Kidney capillary endothelial cell (primary cell): ENCODE measurements at places on chromosomes 2 and 18.

GRCh38 chr18:26290385-26290784 lies 64.1 kb downstream of the TAF4B start:
- no peak for DNase-seq

GRCh38 chr18:3983351-3983969 lies 471.6 kb downstream of the DLGAP1 start:
- peak; percentile 34 for DNase-seq

- peak; percentile 9 for DNase-seq
Measured at GRCh38 chr2:180705551-180705950, 274.9 kb upstream of the UBE2E3 start.

DNA sequence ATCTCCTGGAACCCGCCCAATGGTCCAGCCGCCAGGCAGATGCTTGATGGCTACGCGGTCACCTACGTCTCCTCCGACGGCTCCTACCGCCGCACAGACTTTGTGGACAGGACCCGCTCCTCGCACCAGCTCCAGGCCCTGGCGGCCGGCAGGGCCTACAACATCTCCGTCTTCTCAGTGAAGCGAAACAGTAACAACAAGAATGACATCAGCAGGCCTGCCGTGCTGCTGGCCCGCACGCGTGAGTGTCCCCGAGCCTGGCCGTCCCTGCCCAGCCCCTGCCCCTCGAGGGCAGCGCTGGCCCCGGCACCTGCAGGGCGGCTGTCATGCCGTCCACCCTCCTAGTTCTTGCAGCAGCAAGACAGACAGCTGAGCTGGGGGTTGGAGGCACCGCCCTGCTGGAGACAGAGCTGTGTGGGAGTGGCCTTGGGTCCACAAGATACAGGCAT lies 36.7 kb downstream of the MTERF4 start:
- DNase-seq: no peak

- DNase-seq: no peak
Measured at GRCh38 chr2:63052411-63053080, 1.9 kb downstream of the OTX1 start.

GRCh38 chr2:119487434-119488244 lies 36.6 kb downstream of the SCTR start:
- DNase-seq: peak; percentile 29

GRCh38 chr2:28666496-28667184 lies 85.0 kb upstream of the PPP1CB start:
- no peak for DNase-seq

DNA sequence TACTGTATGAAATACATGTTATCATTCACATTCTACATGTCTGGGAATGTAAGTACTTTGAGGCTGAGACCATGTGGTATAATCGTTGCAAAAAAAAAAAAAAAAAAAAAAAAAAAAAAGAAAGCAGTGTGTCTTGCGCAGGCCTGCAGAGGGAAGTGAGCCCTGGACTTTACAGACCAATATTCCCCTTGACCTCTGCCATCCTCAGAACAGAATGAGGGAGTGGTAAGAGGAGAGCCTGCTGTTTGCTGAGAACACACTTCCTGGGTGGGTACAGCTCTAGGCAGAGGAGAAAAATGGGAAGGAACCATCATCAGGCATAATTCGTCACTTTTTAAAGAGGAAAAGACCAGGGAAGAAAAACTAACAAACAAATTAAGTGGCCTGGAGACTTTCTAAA lies 28.8 kb upstream of the TBC1D8 start:
- no peak for DNase-seq

DNA sequence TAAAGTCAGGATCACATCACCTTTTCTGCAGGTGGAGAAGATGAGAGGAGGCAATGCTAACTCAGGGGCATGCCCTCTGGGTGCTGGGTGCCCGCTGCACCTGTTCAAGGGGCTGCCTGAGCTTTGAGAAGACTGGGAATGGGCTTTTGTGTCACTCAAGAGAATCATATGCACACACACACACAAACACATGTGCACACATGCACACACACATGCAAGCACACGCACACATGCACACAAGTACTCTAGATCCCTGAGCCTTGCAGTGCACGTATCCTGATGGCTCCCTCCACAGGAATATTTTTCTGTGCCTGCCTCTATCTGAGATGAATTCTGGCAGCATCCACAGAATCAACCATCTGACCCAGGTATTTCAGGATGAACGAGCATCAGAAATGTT lies 110.0 kb upstream of the TEX51 start:
- no peak for DNase-seq

DNA sequence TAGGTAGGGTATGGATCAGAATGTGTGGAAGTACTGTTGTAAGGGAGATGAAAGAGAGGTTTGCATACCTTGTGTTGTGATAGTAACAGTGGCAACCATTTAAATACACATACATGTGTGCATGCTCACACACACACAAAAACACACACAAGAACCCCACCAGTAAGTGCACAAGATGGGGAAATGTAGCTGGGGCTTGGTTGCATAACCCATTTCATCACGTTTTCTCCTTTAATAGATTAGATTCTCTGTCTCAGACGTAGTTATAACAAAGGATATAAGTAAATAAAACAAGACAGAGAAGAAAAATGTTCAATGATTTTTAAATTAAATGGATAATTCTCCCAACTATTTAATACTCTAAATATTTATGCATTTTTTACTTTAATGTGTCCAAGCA lies 13.4 kb downstream of the ARHGAP15 start:
- DNase-seq: no peak

DNA sequence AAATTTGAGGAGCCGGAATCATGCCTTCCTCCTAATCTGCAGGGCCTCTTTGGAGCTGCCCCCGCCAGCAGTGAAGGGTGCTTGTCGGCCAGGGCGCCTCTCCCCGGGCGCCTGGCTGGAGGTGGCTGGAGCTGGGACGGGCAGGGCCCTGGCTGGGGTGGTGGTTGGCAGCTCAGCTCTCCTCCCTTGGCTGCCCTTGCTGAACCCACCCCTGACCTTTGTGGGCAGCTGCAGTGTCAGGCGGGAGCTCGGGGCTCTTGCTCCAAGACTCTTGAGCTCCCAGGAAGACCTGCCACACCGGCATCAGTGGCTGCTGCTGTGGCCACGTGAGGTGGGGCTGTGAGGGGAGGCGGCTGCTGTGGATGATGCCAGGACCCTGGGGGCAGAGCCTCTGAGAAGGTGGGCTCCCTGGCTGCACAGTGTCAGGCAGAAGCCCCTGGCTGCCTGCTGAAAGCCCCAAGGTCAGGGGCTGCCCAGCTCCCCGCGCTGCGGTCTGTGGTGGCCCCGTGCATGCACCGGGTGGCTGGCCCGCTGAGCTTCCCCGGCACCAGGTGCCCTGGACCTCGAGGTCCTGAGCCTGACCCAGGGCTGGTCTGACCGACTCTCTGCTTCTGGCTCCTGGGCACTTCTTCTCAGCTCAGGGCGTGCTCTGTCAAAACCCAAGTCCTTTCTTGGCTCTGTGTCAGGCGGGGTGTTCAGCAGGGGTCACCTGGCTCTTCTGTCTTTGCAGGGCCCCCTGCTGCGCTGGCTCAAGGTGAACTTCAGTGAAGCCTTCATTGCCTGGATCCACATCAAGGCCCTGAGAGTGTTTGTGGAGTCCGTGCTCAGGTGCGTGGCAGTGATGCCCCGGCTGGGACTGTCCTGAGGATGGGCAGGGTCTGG lies 34.5 kb downstream of the PDIA6 start:
- DNase-seq: no peak

DNA sequence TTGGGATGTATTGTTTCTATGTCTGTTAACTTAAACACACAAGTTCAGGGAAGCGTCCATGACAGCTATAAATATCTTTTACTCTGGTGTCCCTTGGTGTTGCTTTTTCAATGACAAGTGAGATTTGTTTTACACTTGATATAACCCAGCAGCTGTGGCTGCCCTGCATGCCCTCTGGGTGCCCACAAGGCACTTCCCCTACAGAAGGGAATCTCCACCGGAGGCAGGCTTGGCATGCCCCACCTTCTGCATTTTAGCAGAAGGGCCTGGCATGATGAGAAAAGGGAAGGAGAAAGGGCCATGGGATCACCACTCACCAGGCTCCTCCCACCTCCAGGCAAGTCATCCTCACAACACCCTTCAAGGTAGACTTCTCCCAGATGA lies 68.7 kb downstream of the TMEM247 start:
- no peak for DNase-seq

DNA sequence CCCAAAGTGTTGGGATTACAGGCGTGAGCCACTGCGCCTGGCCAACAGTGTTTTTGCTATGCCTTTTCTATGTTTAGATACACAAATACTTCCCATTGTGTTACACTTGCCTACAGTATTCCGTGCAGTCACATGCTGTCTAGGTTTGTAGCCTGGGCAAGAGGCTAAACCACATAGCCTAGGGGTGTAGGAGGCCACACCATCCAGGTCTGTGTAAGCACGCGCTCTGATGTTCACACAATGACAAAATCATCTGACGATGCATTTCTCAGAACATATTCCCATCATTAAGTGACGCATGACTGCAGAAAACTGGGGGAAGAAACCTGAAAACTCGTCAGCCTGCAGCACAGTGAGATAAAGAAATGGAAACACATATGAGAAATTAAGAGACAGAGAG lies 46.1 kb upstream of the TWIST2 start:
- no peak for DNase-seq

DNA sequence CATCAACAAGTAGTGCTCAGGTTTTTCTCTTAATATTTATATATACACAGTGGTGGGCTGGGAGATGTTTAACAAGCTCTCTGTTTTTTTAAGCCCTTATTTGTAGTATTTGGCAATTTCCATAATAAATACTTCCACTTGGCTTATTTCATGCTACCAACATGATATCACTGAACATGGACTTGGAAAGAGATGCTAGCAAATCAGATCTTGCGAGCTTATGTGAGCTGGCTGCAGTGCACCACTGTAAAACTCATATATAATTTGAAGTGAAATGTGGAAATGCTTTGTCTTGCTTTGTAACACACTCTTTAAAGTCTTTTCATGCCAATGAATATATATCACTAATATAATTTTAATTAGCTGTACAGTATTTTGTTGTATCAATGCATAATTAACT lies 155.7 kb downstream of the ALK start:
- DNase-seq: no peak

- no peak for DNase-seq
Measured at GRCh38 chr2:62163106-62163831, 32.6 kb upstream of the B3GNT2 start.

- DNase-seq: no peak
Measured at GRCh38 chr2:236265675-236266074, 1.5 kb upstream of the ASB18 start.

DNA sequence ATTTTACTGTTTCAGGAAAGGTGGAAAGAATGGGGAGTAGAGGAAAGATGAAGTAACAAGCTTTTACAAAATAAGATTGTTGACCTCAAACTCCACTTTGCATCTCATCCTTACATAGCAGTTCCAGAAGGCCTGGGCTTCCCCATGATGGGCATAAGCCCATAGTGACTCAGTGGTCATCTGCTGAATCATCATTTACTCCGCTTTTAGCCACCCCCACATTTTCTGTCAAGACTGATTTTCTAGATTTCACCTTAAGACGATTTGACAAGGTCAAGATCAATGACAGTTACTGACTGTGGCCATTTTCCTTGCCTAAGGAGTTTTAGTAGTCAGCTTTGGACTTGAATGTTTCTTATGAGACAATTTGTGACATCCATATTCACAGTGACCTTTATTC lies 49.4 kb downstream of the PLEKHM3 start:
- no peak for DNase-seq

GRCh38 chr2:143942486-143942885 lies 577.4 kb downstream of the ZEB2 start:
- no peak for DNase-seq

GRCh38 chr2:24538720-24539119 lies 47.7 kb downstream of the NCOA1 start:
- no peak for DNase-seq

DNA sequence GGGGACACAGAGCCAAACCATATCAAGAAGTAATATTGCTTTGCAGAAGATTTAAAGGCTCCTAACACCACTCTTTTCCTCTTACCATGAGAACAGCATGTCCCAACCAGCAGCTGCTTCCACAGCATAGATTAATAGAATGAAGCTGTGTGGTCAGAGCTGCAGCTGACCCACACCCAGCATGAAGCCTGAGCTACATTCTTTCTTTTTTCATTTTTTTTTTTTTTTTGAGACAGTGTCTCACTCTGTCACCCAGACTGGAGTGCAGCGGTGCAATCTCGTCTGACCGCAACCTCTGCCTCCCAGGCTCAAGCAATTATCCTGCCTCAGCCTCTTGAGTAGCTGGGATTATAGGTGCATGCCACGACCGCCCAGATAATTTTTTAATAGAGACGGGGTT lies 289.8 kb downstream of the RAD51AP2 start:
- DNase-seq: no peak

GRCh38 chr2:33521791-33522281 lies 45.4 kb downstream of the RASGRP3 start:
- DNase-seq: no peak

DNA sequence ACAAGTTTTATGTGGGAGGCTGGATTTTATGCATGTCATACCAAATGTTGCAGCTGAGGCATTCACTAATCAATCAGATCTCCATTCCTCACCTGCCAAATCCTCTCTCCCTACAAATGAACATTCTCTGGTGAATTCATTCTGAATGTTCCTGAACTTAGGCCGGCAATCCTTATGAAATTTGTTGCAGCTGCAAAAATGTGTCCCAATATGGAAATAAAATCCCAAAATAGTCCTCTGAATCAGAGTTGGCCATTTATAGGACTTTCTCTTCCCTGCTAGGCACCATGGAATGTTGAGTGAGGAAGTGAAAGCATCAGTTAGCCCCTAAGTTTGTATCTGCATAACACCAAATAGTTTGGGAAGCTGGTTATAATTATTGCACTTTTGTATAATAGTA lies 25.6 kb downstream of the GCA start:
- DNase-seq: no peak

GRCh38 chr18:65936678-65937077 lies 185.9 kb downstream of the CDH7 start:
- no peak for DNase-seq

GRCh38 chr18:24514439-24514838 lies 54.0 kb downstream of the HRH4 start:
- DNase-seq: peak; percentile 46

DNA sequence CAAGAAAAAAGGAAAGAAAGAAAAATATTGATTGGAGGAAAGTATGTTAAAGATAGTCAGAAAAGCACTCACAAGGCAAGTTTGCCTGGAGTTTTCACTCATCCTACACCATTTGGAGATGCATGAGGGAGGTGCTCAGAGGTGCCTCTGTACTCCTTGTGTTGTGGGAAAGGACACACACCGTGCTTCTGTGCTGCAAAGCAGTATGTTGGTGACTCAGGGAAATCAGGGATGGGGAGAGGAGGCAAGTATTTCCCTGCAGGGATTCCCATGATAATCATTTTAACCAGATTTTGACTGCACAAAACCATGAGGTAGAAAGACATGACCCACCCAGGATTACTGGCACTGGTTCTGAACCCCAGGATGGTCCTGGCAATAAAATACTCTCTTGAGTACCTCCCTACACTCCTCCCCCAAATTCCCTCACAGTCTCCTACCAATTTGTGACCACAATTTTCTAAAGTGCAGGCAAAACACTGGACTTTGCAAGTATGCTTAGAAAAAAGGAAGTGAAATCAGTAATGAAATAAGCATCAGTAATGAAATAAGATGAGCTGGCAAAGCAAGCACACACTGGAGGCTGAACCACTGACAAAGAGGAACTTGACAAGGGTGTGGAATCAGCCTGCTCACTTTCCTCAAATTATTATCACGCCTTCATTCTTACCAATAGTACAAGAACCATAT lies 155.5 kb upstream of the ACVR2A start:
- DNase-seq: no peak

GRCh38 chr2:132403146-132403545 lies 13.5 kb upstream of the GPR39 start:
- DNase-seq: no peak
